ENCODE measurements at places on chromosomes 3 and 15.
A peak's percentile ranks its signal among the peaks of the same experiment; 100 is the strongest.

- DNase-seq, result no peak
These were observed 65.0 kb downstream of the MYO5A start for GRCh38 chr15:52463638-52464037.

GRCh38 chr3:132180337-132180791, 136.8 kb upstream of the ACP3 start:
- DNase-seq, result peak; percentile 48

DNA sequence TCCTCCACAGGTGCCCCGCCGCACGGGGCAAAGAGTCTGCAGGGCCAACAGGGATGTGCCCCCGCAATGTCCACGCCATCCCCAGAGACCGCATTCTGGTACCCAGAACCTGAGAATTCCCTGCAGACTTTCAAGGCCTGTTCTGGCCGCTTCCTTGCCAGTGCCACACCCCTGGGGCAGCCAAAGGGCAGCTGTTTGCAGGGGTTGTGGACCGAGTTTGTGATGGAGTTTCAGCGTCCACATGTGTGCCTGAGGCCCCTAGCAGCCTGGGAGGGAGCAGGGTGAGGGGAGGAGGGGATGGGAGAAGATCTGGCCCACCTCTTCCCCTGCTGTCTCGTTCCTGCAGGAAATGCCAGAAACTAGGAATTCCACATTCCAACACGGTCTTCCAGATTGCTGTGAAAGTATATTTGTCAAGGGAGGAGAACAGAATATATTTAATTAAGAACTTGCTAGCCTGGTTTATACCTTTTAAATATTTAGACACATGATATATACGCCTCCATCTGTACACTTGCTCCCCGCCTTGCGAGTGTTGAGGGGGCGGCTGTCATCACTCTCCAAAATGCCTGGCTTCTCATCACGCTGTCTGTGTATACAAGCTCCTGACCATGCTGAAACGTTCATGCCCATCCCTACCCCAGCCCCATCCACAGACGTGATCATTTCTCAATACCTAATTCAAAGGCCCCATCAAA, 31.1 kb upstream of the RASA2 start:
- no peak for DNase-seq

GRCh38 chr15:25678500-25678855, 184.6 kb downstream of the ATP10A start:
- DNase-seq, result no peak

DNA sequence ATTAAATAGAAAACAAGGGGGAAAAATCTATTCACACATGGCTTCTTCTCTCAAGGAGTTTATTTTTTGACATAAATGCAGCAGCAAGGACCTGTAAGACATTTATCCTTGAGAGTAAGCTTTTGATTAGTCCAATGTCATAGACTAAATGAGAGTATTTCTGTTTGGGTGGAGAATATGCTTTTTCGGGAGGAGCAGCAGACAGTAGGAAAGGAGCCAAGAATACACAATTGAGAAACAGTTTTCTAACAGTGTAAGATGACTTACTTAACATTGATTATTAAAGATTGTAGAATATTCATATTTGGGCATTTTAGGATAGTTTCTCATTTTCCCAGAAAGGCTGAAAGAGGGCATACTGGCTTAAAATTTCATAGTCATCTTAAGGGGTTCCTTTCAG, 65.9 kb upstream of the PAQR5 start:
- DNase-seq, result no peak

DNA sequence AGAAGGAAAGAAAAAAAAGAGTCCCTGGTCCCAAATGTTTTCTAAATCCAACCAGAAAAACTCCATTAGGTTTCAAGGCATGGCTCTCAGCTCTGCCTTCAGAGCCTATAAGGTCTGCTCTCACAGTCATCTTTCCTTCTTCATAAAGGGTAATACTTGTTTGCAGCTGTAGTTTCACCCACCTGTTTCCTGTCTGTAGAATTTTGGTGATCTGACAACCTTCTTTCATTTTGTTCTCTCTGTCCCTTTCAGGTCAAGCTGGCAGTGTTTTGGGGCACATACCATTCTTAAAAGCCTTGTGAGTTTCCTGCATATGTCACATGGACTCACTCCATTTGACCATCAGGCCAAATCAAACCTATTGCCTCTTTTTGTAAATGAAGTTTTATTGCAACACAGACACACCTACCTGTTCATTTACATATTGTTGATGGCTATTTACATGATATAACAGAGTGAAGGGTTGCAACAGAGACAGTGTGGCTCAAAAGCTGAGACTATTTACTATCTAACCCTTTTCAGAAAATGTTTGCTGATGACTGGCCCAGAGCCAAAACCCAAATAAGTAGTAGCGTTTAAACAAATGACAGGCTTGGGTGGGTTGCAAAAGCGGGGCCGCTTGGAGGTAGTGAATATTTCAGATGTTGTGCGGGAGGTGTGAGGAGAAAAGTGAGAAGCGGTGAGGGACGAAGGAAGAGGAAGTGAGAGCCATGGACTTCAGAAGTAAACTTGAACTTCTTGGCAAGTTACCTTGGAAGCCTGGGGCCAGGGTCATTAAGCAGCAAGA, 292.7 kb upstream of the PROK2 start:
- no peak for DNase-seq

DNA sequence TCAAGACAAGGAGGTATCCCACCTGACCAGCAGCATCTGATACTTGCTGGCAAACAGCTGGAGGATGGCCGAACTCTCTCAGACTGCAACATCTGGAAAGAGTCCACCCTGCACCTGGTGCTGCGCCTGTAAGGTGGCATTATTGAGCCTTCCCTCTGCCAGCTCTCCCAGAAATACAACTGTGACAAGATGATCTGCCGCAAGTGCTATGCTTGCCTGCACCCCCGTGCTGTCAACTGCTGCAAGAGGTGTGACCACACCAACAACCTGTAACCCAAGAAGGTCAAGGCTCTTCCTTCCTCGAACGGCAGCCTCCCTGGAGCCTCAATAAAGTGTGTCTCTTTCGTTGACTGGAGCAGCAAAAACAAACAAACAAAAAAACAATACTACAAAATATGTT, 2.2 kb upstream of the SLC4A7 start:
- DNase-seq, result no peak

DNA sequence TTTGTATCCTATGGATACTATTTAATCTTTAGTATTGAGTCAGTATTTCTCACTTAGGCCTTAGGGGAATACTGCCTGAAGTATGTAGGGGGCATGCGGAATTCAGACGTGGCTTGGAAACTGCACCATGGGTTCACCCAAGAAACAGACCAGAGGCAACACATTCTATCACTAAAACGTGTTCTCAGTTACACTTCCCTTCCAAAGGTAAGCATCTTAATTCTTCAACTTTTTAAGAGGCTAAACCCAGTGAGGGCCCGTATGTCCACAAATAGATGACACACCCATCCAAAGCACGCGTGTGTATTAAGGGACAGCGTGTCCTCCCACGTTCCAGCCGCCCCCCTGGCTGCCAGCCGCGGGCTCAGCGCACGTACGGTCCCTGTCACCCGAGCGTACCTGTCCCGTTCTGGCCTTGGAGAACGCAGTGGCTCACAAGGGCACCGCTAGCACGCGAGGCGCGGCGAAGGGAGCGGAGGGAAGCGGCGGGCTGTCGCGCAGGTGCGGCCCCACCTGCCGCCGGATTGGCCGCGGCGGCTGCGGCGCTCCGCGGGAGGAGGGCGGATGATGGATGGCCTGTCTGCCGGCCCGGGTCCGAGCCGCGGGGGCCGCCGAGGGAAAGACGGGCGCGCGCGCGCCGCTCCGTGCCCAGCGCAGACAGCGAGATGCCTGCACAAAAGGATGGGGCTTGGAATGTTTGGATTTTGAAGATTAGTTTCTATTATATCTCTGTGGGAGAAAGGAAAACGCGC, 1003.9 kb upstream of the NR2F2 start:
- no peak for DNase-seq

GRCh38 chr3:162865466-162865865, 1368.9 kb downstream of the OTOL1 start:
- DNase-seq, result peak; percentile 1

DNA sequence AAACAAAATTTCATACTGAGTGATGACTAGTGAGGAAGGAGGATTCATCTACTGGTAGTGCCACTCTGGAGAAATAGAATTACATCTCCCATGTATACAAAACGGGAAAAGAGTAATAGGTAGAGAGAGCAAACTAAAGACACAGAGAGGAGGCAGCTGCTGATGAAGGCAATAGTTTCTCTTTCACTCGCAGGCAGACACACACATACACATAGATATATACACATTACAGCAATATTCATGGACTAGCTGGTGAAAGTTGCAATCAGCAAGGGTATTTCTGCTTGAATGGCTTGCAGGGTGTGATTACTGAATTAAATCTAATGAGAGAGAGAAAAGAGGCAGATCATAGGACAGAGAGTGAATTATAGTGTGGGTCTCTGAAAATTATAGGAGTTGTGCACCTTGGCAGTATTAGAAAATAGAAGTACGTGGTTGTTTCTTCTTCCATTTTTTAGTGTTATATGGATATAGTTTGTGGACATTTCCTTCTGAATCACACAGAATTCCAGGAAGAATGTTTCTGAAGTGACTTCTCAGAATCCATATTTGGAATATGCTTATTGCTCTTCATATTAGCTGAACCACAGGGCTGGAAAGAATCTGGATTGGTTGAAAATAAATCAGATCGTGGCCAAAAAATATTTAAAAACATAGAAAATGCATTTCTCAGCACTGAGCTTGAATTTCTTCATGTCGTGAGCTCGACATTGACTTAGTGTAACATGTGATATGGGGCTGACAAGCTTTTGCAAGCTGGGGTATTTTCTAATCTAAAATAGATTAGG, 991.2 kb downstream of the TUSC7 start:
- no peak for DNase-seq

DNA sequence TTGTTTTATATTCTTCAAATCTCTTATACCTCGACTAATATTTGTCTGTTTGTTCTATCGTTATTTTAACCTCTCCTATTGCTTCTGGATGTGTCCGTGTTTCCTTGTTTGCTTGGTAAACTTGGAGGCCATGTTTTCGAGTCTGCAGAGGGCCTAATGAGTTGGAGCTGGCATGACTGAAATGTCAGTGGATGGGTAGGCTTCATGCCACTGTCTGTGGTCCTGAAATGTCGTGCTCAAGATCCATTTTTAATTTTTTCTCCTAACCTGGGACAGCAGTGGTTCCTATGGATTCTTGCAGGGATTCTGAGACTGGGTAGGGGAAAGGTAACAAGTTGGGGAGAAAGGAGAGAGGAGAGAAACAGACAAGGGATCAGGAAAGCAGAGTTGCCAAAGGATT, 18.8 kb upstream of the GASK1A start:
- peak; percentile 12 for DNase-seq

DNA sequence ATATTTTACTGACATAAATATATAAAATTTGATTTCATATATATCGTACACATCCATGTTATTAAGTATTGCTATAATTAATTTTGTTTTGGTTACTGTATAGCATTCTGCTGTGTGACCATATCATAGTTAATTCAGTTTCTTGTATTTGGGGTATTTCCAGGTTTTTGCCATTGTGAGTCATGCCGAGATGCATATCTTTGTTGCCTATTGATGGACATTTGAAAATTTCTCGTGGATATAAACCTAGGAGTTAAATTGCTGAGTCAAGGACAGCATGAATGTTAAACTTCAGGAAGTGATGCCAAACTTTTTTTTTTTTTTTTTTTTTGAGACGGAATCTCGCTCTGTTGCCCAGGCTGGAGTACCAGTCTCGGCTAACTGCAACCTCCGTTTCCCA, 33.7 kb upstream of the GPR171 start:
- no peak for DNase-seq

- no peak for DNase-seq
These were observed 57.6 kb upstream of the NEO1 start for GRCh38 chr15:72994534-72995177.

DNA sequence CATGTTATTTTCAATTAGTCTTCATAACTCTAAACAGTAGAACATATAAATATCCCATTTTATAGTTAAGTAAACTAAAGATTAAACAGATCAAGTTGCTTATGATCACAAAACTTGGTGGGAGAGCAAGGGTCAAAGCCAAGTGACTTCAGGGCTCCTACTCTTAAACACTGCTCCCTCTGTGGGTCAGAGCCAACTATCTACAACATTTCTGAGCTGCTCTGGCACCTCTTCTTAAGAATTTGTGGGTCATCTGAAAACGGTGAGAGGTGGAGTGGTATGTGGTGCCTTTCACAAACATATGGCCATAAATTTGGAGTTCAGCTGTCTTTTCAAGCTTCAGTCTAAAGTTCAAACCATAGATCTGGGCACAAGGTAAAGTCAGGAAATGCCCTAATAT, 10.9 kb downstream of the ATG3 start:
- DNase-seq, result no peak

DNA sequence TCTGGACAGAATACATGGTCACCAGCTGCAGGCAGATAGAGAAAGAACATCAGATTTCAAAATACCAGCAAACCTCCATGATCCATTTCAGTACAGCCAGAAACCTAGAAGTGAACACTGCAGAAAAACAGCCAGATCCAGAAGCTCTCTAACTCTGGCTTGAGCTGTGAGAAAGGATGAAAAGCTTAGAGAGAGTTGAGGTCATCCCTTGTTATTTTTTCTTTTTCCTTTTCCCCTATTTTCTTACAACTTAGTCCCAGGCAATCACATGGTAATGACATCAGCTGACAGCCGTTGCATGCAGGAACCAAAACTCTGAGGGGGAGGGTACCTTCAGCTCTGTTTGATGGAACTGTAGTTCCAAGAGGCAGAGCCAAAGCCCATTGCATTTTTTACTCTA, 113.2 kb downstream of the TCF12 start:
- no peak for DNase-seq

- DNase-seq, result no peak
These were observed 39.8 kb downstream of the TUSC7 start for GRCh38 chr3:116749388-116749787.

- DNase-seq, result no peak
These were observed 4.6 kb upstream of the ABCC5 start for GRCh38 chr3:184022323-184022722.

GRCh38 chr3:41247055-41248004, 48.0 kb downstream of the CTNNB1 start:
- peak; percentile 62 for DNase-seq

- DNase-seq, result no peak
These were observed 212.4 kb upstream of the POU1F1 start for GRCh38 chr3:87488765-87489164.

Measured in urothelium cell line (cell line).